Activated CD8-positive, alpha-beta memory T cell treated with anti-CD3 and anti-CD28 coated beads for 1 hour (primary cell): ENCODE measurements at places on chromosomes 4 and X.

DNA sequence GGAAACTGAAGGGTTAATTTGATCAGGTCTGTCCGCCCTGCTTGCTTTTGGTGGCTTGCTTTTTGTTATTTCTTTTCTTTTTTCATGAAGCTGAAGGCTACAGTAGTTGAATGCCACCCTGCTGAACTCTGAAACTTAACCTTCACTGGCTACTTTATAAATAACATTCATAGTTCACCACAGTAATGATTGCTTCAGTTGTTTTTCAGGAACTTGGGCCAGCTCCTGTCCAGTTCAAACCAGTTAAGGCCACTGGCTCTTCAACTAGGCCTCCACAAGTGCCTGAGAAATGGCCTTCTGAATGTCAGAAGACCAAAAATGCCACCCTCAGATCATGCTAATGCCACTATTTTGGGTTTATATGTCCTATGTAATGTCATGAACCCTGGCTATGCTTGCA is 7.7 kb upstream of the ASB9 start:
- DNase-seq: no peak

GRCh38 chrX:5113128-5113527 is 1115.5 kb downstream of the NLGN4X start:
- no peak for DNase-seq

DNA sequence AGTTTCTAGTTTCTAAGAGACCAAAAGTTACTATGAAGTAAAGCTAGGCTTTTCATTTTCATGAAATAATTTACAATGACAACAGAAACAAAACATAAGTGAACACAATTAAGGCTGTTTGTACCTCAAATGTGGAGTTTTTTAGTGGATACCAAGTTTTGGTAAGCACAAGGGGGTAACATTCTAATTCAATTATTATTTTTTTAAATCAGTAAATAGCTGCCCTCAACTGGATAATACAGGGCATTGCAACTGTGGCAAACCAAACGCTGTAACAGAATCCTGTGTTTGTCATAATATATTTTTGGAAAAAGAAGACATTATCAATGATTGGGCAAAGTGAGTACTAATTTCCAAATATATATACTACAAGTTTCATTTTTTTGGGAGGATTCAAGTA is 150.3 kb downstream of the FBXW7 start:
- no peak for DNase-seq

DNA sequence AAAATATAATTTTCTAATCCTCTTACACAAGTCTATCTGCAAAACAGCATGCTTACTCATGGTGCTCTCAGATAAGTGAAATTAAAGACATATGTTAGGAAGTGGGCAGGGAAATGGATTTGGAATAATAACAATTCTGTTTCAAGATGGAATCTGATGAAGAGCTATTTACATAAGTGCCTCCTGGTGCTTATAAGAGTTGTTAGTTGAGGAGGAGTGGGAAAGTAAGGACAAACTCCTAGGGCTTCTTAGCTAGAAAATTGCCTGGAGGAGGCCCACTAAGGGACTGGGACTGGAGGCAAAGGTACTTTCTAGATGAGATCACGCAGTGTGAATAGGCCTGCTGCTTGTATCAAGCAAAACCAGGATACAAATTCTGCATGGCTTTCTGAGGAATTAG is 939.8 kb downstream of the GLUD2 start:
- DNase-seq: no peak

- no peak for DNase-seq
Observed at GRCh38 chr4:23234018-23234417, 541.3 kb downstream of the GBA3 start.

DNA sequence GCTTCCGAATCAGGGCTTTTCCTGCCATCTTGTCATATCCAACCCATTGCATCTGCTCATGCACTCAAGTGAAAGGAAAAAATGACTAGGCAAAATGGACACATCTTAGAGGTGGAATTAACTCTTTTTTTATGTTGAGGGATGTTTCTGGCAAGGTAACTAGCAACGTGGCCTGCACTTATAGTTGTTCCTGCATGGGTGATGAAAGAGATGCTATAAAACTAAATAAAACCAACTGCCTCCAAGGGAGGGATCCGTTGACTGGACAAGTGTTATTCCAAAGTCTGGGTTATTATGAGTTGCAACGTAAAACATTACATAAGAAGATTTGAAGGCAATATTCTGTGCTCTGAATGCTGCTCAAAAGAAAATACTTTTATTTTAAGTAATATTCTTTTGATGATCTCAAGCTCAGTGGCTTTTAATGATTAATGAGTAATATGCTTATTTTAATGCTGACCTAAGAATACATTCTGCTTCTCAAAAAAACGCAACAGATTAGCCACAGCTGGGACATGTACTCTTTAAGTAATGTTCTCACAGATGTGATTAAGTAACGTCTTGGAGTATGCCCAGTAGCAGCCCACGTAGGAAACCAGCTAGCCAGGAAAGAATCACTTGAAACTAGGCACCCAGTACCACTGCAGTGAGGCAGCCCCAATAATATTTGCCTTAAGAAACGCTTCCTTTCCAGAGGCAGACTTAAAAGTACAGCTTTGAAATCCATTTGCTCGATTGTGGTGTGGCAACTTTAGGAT is 27.4 kb downstream of the KLF3 start:
- DNase-seq: no peak

GRCh38 chrX:148612431-148612830 is 112.0 kb downstream of the AFF2 start:
- no peak for DNase-seq

DNA sequence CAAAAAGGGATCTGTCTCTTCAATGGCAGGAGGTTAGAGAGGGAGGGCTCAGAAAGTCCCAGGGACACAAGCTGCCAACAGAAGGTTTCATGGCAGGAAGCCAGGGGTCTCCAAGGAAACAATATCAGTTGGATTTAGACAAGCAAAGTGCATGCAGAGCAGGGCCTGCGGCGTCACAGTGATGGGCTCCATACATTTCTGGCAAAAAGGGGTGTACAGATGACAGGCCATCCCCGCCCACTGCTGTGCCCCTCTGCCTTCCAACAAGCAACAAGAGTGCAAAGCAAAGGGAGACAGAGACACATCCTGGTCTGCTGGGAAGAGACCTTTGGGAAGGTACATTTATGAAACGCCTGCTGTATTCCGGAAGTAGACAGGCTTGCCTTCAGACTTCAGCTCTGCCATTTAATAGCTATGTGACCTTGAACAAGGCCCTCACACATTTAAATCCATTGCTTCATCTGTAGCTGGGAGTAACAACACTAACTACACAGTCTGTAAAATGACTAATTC is 121.2 kb downstream of the AFAP1 start:
- no peak for DNase-seq

- no peak for DNase-seq
Observed at GRCh38 chrX:31500921-31501320, 429.1 kb upstream of the FTHL17 start.

DNA sequence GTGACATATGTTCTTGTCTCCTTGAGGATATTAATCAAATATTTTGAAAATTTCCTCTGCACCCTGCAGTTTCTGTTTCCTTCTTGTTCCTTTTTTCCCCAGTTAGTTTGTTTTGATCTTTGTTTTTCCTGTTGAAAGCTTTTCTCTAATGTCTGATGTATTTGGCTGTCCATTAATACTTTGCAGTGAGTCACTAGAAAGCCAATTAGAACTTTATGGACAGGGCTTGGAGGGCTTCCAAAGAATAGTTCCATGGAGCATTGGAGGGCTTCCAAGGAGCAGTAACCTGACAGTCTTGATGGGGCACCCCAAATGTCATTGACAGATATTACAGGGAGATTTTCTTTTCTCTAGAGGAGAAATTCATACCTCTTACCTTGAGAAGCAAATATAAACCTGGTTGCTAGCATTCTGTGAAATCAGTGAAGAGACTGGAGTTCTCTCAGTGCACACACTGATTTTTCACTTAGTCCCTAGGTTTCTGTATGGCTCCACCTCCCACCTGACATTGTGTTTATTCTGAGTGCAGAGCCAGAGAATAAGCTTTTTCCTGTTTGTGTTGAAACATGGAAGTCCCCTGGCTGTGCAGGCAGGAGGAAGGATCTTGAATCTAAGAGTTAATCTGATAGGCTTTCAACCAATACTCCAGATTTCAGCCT is 26.5 kb downstream of the SPARCL1 start:
- DNase-seq: no peak

DNA sequence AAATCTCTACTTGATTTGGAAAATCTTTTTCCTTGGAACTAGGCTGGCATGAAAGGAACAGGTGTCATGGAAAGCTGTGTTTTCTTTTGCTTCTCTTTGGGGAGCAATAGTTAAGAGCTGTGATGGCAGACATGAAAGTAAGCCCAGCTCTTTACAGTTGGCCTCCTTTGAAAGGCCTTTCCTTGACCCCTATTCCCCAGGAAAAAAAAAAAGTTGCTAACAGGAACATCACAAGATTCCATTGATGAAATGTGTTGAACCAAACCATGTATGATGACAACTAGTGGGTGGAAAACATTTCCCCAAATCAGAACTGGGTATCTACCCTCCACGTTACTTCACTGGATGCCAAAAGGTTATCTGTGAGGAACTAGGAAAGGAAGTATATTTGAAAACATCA is 190.7 kb upstream of the RPL34 start:
- no peak for DNase-seq

GRCh38 chrX:148500423-148501385 is at the start of gene AFF2:
Gene AFF2 (plus strand): TSS chrX:148500617. CDS start chrX:148501098, 481 bp downstream.
- no peak for DNase-seq

DNA sequence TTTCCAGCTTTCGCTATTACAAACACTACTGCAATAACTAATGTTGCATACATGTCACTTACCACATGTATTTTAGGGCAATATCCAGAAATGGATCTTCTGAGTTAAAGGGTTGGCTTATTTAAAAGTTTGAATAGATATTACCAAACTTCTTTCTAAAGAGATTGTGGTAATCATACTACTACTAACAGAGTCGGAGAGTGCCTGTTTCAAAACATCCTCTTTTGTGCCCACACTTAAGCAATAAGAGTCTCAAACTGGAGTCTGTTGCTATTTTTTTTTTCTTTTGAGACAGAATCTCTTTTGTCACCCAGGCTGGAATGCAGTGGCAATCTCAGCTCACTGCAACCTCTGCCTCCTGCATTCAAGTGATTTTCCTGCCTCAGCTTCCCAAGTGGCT is 35.8 kb downstream of the FGFBP1 start:
- no peak for DNase-seq

- DNase-seq: no peak
Observed at GRCh38 chr4:185838514-185839193, 26.7 kb upstream of the SORBS2 start.

- no peak for DNase-seq
Observed at GRCh38 chr4:55398461-55398860, 2.7 kb downstream of the TMEM165 start.

DNA sequence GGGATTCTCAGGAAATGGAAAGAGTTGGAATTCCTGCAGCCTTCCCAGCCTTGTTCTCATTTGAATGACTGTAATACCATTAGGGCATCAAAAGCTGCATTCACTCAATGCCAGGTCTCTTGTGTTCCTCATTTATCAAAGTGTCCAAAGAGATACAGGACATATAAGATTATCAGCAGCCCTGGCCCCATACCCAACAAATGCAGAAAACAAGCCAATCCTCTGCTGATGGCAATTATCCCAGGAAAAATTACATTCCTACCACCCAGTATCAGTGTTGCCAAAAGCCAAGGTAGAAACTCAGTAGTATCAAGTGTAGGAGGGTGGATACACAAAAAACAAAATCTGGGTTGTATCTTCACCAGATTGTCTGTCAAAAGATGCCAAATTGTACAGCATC is 18.5 kb upstream of the ASB5 start:
- DNase-seq: no peak

DNA sequence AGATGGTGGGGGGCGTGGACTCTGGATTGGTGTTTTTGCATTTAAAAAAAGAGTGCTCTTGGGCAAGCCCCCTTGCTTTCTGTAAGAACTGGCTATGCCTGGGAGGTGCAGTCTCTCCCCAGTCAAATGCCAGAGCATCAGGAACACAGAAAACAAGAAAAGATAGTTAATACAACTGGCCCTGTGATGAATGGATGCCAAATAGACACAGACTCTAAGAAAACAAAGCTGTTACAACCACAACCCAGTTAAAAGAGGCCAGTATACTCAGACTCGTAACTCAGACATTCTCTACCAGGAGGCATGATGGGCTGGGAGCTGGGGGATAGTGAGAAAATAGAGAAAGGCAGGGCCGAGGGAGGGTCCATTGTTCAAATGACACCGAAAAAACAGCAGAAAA is 32.5 kb upstream of the C1QTNF7 start:
- no peak for DNase-seq

- DNase-seq: no peak
Observed at GRCh38 chr4:73855406-73855805, 2.3 kb downstream of the PF4V1 start.
